ENCODE measurements at places on chromosomes 5 and 9.

GRCh38 chr5:78566747-78567425 is 81.7 kb downstream of the LHFPL2 start:
- no peak for DNase-seq

DNA sequence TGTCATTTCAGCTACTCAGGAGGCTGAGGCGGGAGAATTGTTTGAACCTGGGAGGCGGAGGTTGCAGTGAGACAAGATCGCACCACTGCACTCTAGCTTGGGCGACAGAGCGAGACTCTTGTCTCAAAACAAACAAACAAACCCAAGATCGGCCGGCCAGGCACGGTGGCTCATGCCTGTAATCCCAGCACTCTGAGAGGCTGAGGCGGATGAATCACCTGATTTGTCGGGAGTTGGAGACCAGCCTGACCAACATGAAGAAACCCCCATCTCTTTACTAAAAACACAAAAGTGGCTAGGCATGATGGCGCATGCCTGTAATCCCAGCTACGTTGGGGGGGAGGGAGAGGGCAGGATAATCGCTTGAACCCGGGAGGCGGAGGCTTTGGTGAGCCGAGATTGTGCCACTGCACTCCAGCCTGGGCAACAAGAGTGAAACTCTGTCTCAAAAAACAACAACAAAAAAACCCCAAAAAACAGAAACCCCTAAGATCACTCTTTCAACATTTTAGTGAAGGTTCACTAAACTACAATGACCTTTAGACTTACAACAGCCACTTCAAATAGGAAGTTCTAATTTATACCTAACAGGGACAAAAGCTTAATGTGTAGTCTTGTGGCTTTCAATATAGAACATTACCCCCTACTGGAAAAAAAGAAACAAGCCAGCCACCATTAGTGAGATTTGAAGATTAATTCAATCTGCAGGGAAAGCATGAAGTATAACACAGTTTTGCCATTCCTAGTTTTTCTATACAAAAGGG is 7.0 kb downstream of the HSPA9 start:
- no peak for DNase-seq

- no peak for DNase-seq
Measured at GRCh38 chr5:151509231-151509630, 61.8 kb downstream of the SLC36A1 start.

DNA sequence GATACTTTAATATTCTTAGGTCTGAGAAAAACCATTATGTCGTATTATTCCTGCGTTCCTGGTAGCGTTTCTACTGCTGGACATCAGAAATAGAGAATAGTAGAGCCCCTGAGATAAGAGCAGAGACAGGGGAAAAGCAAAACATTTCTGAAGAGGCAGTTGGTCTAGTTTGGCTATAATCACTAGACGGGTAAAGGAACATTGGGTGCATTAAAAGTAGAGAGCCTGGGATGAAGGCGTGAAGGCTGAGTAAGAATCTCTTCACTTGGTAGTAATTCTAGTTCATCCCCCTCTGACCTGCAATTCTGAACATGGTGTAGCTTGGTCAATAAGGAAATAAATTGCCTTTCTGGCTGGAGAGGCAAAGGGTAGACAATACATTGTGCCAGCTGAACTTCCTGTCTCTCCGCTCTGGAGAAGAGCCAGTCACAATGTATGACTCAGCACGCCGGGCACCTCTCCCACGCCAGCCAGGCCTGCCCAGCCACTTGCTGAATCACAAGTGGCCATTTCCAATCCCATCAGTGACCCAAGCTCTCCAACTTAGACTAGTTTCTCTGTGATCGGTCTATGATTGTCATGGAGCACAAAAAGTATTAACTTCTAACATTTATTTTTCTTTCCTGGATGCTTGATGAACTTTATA is 75.4 kb downstream of the STK32A start:
- peak; percentile 47 for DNase-seq

DNA sequence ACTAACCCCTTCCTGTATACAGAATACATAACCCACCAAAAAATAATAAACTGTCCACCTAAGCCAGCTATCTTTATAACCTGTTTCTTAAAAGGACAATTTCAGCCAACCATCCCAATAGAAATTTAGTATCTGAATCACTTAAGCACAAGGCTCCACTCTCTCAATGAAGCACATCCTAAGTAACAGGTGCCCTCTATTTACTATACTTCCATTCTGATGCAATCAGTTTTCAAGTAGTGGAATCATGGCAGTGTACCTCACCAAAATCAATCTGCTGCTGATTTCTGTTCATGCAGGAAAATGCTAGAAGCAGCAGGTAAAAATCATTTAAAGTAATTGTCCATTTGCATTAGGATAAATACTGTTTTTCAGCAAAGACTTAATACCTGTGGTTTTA is 4.8 kb downstream of the MTX3 start:
- DNase-seq, result no peak

DNA sequence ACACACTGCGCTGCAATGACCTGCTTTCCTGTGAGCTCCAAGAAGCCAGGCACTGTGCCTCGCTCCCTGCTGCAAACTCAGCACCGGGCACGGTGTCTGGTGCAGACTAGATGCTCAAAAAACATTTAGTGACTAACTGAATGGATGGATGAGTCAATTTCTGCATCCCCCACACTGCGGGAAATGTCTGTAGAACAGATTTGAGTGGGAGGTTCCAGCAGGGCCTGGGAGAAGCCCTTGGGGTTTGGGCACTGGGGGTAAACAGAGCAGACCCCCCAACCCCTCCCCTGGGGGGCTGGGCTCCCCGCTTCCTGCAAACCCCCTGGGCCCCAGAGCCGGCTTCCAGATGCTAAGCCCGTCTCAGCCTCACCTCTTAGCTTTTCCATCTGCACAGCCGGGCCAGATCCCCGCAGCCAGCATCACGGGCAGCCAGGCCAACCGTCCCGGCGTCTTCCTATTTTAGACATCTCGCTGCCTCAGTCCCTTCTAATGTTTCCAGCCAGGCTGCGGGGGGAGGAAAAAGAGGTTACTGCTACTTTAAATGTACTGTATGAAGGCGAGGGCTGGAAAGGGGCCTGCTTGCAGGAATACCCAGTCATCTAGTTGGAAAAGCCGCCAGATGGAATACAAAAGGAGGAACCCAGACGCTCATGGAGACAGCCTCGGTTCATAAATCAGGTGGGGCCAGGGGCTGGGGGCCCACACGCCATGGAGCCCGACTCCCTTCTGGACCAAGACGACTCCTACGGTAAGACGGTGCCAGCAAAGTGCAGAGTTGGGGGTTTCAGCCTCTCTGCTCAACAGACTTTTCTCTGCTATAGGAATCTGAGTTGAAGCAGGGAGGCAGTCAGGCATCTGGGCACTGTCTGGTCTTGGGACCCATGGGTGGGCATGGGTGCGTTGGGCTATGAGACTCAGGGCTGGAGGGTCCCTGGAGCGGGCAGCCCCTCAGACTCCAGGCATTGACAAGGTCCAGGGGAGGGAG is 67.1 kb upstream of the GGTA1 start:
- DNase-seq, result no peak

GRCh38 chr5:168472329-168472728 is 13.9 kb upstream of the RARS1 start:
- no peak for DNase-seq

- DNase-seq, result no peak
Measured at GRCh38 chr9:74958587-74958986, 5.9 kb upstream of the C9orf40 start.

DNA sequence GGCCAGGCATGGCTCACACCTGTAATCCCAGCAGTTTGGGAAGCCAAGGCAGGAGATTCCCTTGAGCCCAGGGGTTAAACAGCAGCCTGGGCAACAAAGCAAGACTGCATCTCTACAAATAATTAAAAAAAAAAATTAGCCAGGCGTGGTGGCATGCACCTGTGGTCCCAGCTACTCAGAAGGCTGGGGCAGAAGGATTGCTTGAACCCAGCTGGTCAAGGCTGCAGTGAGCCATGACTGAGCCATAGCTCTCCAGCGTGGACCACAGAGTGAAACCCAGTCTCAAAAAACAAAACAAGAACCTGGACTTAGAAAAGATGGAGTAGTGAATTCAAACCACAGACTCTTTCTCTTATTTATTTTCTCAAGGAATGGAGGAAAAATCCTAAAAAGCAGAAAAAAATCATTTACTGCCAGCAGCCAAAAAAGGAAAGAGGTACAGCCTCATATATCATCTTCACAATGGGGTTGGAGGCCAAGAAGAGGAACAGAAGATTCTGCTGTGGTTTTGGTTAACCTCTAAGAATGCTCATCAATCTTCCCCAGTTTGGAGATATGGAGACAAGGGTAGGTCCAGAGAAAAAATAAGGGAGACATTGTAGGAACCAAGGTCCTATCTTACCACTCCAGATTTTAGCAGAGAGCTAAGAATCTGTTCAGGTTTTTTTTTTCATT is 40.0 kb upstream of the MYO10 start:
- DNase-seq, result no peak

- no peak for DNase-seq
Measured at GRCh38 chr5:140565024-140565779, 574 bp downstream of the SLC35A4 start.

DNA sequence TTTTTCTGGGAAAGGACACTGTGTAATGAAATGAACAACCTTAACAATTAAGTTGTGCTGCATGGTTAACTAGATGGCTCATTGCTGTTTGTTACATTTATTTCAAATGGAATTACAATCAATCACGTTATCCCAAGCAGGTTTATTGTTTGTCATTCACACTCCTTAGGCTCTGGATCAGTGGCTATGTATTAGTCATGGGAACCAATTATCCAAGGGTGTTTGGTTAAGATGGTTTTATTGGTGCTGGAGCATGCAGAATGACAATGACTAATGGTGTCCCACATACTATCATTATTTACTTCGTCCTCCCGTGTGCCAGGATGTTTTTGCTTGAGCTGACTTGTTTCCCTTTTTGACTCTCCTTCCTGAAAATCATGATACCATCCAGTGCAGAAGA is 10.6 kb upstream of the TRPC7 start:
- DNase-seq, result no peak

DNA sequence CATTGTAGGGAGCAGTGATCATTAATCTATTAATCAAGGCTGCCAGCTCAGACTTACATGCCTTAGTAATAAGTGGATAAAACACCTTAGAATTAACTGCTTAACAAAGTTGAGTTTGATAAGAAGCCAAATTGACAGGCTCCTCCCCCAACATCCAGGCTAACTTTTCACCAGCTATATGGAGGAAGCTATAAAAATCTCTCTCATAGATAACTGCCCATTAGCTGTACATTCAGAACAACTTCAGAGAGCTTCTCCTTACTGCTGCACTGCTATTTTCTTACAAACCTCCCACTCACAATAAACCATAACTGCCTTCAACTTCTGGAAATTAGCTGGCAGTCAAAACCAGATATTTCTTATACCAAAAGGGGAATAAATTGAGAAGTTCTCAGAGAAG is 364.1 kb downstream of the PRELID2 start:
- no peak for DNase-seq

- peak; percentile 90 for DNase-seq
Measured at GRCh38 chr9:118522093-118523028, 818.2 kb downstream of the TLR4 start.

DNA sequence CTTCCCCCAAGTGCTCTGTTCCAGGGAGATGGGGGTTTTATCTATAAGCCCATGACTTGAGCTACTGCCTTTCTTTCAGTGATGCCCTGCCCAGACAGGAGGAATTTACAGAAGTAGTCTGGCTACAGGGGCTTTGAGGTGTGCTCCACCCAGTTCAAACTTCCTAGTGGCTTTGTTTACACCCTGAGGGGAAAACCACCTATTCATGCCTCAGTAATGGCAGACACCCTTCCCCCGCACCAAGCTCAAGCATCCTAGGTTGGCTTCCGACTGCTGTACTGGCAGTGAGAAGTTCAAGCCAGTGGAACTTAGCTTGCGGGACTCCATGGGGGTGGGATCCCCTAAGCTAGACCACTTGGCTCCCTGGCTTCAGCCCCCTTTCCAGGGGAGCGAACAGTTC is 154.6 kb downstream of the IZUMO3 start:
- no peak for DNase-seq

DNA sequence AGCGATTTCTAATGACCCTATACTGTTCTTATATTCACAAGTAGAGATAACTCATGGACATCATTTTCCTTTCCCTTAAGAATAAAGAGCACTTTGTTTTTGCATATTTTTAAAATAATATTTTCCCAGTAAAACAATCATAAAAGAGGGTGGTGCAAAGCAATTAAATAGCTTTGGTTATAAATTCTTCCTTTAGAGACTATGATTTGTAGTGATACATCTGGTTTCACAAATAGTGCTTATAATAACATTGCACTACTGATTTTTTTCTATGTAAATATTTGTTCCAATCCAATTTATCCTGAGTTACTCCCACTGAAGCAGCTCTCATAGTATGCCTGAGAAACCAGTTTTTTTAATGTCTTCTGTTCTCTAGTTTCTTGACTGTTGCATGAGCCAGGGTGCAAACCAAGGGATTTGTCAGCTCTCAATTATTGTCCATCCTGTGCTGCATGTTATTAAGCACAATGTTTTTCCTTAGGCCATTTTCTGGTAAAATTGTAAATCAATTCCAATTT is 74.7 kb downstream of the LURAP1L start:
- DNase-seq, result no peak

- DNase-seq, result no peak
Measured at GRCh38 chr5:139486201-139486600, 3.6 kb upstream of the STING1 start.

DNA sequence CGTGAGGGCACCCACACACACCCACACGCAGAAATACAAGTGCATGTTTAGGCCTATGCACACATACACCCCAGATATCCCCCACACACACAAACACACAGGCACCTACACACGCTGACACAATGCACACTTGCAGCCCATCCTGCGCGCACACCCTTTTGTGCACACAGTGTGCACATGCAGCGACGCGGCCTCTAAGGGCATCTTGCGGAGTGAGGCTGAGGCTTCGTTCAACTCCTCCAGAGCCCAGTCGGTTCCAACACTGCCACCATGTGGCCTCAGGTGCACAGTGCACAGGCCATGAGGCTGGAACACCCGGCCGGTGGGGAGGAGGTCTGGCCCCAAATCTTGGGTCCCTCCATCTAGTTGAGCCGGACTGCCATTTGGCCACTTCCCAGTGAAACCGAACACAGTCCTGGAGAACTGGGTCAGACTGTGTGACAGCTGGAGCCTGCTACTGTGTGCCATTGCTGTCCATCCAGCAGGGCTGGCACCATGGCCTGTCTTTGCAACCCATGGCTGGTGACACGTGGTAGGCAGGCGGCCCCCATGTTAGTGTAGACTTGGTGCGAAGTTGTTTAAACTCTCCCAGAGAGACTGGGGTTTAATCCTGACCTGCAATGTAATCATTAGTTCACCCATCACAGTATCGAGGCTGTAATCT is 97.7 kb upstream of the MVB12B start:
- peak; percentile 81 for DNase-seq

- no peak for DNase-seq
Measured at GRCh38 chr5:74428275-74428674, 212.3 kb downstream of the ENC1 start.

DNA sequence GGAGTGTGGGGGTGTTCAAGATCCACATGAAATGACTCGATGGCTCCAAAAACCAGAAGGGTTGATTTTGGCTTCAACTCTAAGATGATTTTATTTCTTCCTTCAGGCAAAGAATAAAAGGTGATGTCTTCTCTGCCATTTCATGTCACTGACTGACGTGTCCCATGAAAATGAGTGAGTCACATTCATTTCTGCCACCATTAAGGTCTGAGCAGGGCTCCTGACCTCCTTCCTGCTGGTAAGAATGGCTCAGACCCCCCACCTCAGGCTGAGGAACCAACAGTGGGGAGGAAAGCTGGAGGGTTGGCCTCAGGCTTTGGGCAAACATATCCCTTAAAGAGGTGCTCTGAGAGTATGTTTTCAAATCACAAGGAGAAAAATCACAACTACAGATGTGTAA is 53.9 kb upstream of the ZNF354A start:
- DNase-seq, result no peak

GRCh38 chr5:149878371-149878770 is 66.2 kb downstream of the PDE6A start:
- DNase-seq, result no peak

Data from NCI-H2081 (cell line).